NCI-H187 (cell line): ENCODE measurements at places on chromosomes 12 and 14.

GRCh38 chr14:69259527-69260189 lies at the start of gene GALNT16:
Gene GALNT16 (plus strand): TSS chr14:69260158. CDS start chr14:69260291, 133 bp downstream.
- DNase-seq = peak; percentile 57

GRCh38 chr14:63964113-63964512 lies 111.3 kb downstream of the SYNE2 start:
- no peak for DNase-seq

DNA sequence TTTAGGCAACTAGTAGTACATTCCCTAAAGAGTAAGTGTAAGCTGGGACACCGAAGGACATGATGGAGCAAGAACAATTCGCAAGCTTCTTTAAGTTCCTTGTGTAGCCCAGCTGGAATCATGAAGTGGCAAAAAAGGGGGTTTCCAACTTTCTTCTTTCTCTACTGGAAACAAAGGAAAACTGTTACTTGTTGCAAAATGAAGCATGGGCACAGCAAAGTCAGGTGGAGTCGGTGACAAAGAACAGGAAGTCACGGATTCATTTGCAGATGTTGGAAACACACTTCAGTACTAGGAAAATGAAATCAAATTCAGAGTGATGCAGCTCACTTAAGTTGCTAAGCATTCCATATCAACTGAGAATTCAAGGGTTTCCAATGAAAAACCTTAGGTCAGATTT lies 706.9 kb upstream of the STXBP6 start:
- DNase-seq = no peak

- peak; percentile 40 for DNase-seq
These were observed at the start of gene PPM1H for GRCh38 chr12:62934799-62935674. Gene PPM1H (minus strand): TSS chr12:62935150. CDS start chr12:62934736, 414 bp downstream.

DNA sequence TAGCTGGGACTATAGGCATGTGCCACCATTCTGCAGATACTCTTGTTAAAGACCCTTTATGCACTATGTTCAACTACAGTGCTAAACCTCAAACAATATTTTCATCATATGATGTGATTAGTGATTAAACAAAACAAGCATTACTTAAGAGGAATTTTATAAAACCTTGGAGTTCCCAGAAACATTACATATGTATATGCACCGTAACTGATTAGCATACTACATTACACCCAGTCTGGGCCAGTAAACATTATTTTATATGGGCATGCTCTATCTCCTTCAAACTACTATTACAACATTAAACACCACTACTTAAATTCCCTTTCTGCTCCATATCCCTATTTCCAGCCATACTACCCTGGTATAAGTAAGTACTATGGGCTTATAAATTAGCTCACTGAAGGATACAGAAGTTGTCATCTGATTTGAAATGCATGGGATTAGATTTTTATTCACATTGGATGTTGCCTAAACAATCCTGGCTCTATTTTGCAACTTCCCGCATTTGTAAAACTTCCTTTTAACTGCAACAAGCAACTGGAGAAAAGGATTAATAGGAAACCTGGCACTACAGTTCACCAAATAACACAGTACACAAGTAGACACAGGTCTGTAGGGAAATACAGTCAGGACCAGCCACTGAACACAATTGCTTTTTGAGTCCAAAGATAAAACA lies 205.8 kb downstream of the MED13L start:
- no peak for DNase-seq
